HFFc6 (cell line): ENCODE measurements at places on chromosomes 16 and 17.

DNA sequence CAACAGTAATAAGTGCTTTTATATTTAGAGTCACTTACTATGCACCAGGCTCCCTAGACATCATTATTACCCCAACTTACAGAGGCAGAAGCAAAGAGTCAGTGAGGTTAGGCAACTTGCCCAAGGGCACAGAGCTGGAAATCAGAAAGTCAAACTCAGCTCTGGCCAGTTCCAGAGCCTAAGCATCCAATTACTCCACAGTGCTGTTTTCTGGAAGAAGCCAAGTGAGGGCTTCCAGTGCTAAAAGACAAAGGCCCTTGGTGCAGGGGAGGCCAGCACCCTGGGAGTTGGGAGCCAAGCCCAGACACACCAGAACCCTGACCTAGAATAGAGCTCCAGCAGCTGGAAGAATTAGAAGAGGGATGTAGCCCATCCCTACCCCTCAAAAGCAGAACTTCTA is 40.2 kb downstream of the C17orf67 start:
- DNase-seq = no peak

DNA sequence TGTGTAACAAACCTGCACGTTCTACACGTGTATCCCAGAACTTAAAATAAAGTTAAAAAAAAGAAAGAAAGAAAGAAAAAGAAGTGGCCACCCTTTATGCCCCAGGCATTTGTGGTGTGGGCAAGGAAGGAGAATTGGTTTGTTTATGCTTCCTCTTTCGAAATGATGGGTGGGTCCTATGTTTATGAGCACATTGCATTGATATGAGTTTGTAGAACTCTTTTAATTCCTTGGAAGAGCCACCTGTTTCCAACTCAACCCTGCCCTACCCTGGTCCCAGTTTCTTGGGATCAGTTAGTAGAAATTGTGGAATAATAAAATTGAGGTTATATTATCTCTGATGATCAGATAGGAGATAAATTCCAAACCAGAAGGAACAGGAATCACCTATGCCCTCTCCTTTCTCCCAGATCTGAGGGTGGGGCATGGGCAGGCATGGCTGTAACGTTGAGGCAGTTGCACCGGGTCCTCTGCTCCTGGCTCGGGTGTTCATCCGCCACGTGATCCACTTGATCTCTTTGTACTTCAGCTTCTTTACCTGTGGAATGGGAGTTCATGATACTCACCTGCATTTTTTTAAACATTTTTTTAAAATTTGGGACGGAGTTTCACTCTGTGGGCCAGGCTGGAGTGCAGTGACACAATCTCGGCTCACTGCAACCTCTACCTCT is 15.9 kb downstream of the CHAD start:
- DNase-seq = peak; percentile 25

DNA sequence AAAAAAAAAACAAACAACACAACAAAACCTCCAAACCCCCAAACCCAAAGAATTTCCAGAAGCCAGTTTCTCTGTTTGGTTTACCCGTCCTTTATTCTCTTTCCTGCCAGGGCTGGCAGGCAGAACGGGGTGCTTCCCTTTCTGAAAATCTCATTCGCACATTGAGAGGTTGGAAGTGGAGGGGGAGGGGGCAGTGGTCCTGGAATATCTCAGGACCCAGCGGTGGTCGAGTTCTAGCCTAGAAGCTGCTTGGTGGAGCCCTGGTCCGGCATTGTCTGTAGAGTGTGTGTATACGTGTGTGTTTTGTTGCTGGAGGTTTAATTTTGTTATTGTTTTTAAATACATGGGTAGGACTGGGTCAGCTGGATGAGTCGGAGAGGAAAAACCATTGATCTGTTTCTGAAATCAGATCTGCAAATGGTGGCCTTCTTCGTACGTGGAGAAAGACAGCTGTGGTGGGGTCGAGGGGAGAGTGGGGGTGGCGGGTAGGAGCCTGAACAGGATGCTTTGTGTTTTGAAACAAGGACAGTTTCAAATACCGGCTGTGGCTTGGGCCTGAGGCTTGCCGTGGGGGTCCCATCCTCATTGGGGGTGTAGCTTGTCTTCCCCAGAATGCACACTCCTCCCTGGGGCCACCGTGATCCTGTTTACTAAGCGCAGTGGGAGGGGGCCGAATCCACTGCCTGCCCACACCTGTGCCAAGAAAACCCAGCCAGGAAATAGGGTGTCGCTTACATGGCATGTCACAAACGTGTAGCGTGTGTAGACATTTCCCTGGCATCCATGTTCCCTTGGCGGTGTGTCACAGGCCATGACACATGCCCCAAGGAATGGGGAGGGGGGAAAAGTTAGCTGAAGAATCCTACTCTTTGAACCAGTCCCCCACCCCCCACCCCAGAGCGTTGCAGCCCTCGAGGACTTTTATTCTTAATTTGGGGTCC is 1.6 kb downstream of the CMIP start:
- peak; percentile 41 for DNase-seq

DNA sequence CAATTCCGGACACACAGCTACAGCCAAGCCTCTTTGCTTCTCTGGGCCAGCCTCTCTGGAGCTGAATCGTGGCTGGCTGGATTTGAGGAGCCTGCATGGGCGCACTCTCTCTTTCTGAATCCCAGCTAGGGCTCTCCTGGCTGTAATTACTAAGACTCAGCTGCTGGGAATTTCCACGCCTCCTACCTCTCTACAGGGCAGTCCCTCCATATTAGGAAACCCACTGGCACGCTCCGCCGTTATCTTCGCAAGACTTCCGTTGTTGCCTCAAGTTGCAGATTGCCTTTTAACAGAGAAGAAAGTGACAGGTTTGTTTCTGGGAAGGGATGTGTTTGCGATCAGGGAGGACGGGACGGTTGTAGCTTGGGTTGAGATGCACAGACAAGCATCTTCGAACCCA is 188.4 kb upstream of the NLRP1 start:
- DNase-seq = no peak

- peak; percentile 39 for DNase-seq
These were observed 11.8 kb downstream of the HMOX2 start for GRCh38 chr16:4487955-4488498.

- no peak for DNase-seq
These were observed 13.9 kb upstream of the ZCCHC14 start for GRCh38 chr16:87506423-87507350.

DNA sequence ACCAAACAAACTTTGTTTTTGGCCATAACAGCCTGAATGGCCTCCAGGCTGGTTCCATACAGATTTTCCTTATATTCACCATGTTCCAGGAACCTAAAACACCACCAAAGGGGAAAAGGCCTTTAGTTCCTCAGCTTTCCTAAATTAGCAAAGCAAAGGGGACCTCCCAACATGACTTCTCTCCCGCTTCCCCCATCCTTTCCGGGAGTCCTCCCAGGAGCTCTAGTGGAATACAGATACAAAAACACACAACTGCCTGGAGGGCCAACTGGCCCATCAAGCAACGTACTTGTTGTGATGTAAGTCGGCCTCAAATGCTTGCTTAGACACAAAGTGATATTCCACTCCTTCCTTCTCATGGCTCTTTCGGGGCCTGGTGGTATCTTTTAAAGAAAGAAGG is 22.1 kb downstream of the MPP3 start:
- DNase-seq = no peak

GRCh38 chr17:30584810-30585209 is 107.6 kb downstream of the GOSR1 start:
- DNase-seq = no peak

DNA sequence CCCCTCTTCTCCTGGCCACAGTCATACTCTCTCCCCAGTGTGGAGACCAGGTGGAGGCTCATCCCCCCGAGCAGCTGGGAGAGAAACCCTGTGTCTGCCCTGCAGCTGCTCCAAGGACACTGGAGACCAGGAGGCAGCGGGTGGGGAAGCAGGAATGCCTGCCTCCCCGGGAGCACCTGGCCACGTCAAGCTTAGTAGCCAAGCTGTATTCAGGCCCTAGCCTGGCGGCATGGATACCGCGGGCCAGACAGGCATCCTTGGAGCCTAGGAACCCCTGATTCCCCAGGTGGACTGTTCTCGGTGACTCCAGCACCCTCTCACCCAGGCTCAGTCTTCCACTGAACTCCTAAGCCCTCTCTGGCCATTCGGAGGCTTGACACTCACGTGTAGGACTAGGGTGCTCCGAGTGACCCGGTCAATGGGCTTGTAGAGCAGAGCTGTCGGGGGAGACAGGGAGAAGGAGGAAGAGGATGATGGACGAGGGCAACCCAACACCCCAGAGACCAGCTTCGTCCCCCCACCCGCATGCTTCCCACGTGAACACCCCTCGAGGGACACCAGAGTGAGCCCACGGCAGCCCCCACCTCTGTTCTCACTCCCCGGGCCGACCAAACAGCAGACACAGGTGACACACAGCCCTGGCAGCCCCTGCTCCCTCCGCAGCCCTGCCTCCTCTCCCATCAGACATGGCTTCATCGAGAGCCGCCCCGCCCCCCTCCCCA is 76.5 kb downstream of the TIMM22 start:
- no peak for DNase-seq

DNA sequence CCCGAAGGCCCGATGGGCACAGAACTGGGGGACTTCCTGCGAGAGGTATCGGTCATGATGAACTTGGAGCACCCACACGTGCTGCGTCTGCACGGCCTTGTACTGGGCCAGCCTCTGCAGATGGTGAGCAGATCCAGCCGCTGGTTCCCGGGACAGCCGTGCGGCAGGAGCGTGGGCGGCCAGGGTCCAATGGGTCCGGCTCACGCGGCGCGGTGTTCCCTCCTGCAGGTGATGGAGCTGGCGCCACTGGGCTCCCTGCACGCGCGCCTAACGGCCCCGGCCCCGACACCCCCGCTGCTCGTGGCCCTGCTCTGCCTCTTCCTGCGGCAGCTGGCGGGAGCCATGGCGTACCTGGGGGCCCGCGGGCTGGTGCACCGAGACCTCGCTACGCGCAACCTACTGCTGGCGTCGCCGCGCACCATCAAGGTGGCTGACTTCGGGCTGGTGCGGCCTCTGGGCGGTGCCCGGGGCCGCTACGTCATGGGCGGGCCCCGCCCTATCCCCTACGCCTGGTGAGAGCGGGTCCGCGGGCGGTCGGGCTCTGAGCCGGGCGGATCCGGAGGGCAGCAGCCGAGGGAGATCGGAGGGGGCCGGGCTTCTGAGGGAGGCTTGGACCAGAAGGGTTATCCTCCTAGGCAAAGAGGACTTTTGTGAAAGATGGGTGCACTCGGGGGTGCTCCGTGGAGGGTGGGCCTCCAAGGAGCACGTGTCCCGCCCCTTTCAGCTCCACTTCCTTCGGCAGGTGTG is 3.0 kb downstream of the TNK1 start:
- no peak for DNase-seq

DNA sequence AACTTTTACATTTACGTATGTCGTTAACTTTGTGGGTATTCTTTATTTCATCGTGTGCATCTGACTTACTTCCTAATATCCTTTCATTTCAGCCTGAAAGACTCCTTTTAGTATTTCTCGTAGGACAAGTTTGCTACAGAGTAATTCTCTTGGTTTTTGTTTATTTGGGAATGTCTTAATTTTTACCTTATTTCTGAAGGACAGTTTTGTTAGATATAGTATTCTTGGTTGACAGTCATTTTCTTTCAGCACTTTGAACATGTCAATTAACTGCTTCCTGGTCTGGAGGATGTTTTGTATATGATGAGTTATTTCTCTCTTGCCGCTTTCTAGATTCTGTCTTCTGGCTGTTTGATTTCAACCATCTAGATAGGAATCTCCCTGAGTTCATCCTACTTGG is 109.2 kb upstream of the NACA2 start:
- no peak for DNase-seq

GRCh38 chr16:2715966-2716885 is 3.8 kb downstream of the PRSS27 start:
- no peak for DNase-seq

GRCh38 chr17:11264183-11264871 is 23.3 kb downstream of the SHISA6 start:
- DNase-seq = no peak

- no peak for DNase-seq
These were observed 804 bp upstream of the ITGAE start for GRCh38 chr17:3801792-3802191.

- no peak for DNase-seq
These were observed 20.8 kb downstream of the SNX11 start for GRCh38 chr17:48128400-48128799.

- peak; percentile 21 for DNase-seq
These were observed 40.3 kb upstream of the CCNF start for GRCh38 chr16:2388875-2389433.

DNA sequence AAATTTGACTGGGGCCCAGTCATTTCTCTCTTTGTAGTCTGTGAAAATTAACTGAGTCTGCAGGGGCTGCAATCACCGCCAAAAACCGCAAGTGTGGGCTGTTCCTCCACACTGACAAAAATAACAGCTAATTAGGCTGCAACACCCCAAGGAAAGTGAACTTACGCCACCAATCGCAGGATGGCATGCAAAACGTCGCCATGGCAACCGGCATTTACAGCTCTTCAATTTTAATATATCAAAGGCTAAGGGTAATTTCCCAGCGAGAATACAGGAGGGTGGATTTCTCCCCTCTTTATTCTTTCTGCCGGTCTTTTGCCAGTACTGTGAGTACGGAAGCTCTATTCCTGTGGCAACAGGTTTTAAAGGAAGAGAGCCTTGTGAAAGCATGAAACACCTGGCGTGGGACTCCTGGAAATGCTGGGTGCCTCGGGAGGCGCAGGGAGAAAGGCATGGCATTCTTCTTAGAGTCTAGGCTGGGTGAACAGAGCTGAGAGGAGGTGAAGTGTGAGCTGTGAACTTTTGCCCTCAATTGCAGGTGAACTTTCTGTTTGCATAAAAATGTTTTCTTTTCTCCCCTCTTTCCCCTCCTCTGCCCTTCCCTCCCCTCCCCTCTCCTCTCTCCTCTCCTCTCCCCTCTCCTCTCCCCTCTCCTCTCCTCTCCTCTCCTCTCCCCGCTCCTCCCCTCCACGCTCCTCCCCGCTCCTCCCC is 399.7 kb downstream of the XYLT1 start:
- DNase-seq = no peak

DNA sequence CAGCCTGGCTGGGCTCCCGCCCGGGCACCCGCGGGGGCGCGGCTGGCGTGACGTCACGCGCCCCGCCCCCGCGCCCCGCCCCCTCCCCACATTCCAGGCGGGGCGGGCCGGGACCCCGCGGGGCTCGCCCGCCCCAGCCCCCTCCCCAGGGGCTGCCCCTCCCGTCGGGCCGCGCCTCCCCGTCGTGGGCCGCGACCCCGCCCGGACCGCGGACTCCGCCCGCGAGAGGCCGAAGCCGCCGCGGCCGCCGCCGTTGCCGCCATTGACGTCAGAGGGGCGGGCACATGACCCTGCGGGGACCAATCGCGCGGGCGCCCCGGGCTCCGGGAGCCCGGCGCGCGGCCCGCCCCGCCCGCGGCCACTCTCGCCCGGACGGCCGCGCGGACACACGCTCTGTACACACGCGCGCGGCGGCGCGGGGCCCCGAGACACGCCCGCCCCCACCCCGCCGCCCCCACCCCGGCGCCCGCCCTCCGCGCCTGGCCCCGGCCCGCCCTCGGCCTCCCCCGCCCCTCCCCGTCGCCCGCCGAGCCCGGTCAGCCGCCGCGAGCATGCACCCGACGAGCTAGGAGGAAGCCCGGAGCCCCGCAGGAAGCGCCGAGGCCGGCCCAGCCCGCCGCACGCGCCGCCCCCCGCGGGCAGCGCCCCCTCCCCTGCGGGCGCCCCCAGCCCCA is at the start of gene CMIP:
CMIP (plus strand) TSS at position 361 of the 674 bp plus-strand sequence.
- peak; percentile 68 for DNase-seq
